Activated T-helper 1 cell treated with anti-CD3 and anti-CD28 coated beads, Interleukin-2, amount 50 U/mL, for 16 hours (primary cell): ENCODE measurements at places on chromosomes 13 and 19.
A peak's percentile ranks its signal among the peaks of the same experiment; 100 is the strongest.

DNA sequence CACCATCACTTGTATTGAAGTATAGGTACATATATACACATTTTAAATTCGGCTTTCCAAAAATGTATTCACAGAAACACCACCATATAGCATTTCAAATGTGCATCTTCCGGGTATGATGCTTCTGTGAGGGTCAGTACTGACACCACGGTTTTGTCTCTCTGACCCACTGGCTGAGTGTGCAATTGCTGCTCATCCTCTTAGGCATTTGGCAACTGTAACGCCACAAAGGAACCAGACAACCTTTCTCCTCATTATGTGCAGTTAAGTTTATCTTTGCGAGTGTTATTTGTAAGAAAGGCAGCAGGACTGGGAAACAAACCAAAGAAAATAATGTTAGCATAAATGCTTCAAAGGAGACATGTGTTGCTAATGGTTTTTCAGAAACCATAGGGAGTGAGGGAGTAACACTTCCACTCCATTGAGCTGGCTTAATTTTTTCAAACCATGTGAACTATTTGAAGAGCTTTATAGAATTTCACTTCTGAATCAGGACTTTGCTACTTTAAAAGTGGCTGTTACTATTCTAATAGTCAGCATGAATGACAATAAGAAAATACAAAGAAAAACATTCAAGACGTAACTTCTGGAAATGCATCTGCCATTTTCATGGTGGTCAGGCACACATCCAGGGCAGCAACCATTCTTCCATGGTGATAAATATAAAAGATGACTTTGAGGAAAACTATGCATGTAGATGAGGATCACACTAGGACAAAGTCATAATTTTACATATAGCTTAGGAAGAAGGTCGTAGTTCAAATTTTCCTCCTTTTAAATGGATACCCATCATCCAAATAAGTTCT, 423.3 kb downstream of the MZT1 start:
- DNase-seq = no peak

DNA sequence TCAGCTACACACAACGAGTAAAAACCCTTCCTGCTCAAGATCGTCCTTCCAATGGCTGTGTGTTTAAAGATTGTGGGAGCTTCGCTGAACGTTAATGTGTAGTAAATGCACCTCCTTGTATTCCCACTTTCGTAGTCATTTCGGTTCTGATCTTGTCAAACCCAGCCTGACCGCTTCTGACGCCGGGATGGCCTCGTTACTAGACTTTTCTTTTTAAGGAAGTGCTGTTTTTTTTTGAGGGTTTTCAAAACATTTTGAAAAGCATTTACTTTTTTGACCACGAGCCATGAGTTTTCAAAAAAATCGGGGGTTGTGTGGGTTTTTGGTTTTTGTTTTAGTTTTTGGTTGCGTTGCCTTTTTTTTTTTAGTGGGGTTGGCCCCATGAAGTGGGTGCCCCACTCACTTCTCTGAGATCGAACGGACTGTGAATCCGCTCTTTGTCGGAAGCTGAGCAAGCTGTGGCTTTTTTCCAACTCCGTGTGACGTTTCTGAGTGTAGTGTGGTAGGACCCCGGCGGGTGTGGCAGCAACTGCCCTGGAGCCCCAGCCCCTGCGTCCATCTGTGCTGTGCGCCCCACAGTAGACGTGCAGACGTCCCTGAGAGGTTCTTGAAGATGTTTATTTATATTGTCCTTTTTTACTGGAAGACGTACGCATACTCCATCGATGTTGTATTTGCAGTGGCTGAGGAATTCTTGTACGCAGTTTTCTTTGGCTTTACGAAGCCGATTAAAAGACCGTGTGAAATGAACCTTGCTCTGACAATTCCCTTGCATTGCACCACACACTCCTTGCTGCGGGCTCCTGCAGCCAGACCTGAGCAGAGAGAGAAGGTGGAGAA, 2.7 kb upstream of the FAM174C start:
- no peak for DNase-seq

GRCh38 chr19:39759457-39760184, 19.0 kb upstream of the LEUTX start:
- no peak for DNase-seq

DNA sequence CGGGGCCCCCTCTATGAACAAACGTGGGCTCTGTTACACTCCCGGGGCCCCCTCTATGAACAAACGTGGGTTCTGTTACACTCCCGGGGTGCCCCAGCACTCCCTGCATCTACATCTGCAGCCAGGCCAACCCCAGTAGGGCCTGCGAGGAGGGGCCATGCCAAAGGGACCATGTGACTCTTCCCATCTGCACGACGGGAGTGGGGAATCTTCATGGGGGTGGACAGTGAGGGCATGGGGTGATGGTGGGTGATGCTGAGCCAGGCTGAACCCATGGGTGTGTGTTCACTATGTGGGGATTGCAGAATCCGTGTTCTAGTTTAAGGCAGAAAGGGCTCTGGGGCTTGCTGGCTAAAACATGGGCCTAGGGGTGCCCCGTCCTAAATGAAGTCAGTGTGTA, 69.9 kb upstream of the ARHGEF7 start:
- DNase-seq = no peak

- DNase-seq = no peak
Observed at GRCh38 chr13:50126263-50126992, 111.2 kb downstream of the KCNRG start.

DNA sequence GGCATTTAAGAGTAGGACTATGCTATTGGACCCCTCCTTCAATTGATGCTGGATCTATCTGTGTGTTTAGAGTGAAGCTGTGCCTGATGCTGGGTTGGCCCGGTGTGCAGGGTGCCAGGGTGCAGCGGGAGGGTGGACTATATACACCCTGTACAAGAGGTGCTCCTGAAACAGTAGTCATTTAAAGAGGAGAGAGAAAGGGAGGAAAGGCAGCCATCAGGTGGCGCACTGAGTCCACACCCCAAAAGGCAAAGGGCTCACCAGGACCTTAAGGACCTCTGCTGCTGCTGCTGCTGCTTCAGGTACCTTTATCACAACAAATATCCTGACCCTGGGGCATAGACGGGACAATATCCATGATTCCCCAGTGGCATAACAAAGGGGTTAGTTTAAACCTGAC, 39.4 kb downstream of the ZNF136 start:
- peak; percentile 40 for DNase-seq

DNA sequence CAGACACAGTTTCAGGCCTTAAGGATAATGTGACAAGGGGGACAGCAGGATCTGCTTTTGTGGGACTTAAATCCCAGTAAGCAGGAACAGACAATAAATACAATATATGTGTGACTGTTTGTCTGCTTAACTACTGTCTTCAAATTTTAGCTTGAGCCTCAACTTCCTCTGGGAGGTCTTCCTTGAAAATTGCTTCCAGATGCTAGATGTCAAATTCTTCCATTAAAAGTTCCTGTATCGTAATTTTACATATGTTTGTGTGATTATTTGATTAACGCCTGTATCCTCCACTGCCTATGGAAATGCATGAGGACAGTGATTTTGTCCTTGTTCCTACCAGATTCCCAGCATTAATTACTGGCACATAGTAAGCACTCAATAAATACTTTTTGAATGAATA, 385.5 kb downstream of the NDFIP2 start:
- DNase-seq = no peak

GRCh38 chr13:33224191-33224590, 61.4 kb downstream of the STARD13 start:
- no peak for DNase-seq

- DNase-seq = no peak
Observed at GRCh38 chr13:110507678-110508381, 53.7 kb downstream of the RAB20 start.

GRCh38 chr13:77000475-77000874, 8.6 kb downstream of the CLN5 start:
- no peak for DNase-seq

- DNase-seq = no peak
Observed at GRCh38 chr19:39813264-39813993, 20.5 kb downstream of the DYRK1B start.

DNA sequence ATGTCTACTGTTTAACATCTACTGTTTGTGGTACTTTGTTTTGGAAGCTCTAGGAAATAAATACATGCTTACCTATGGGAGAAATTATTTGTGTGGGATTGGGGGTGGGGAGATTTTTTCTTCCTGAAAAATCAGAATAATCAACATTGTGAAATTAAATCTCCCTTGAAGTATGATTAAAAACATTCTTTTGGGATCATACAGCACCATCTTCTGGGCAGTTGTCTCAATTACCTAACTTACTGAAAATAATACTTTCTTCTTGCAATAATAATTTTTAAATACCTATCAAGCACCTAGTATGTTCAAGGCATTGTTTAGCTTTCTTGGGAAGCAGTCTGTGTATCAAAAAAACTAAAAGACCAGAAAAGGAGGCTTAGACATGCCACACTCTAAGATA, 576.5 kb upstream of the ARGLU1 start:
- no peak for DNase-seq

DNA sequence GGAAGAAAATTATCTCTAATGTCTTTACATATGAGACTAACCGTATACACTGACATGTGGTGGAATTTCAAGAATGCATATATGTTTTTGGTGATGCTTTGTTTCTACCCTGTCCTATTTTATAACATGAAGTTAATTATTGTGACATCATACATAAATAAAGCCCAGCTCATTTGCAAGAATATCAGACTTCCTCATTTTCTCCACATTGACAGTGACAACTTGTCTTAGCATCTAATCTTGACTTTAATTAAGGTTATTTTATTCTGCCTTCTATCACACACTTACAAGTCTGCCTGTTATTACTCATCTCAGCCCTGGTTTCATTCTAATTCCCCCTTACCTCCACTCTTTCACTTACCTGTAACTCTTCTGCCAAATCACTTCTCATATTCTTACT, 140.6 kb upstream of the STARD13 start:
- DNase-seq = no peak

- no peak for DNase-seq
Observed at GRCh38 chr13:49956131-49956530, 20.0 kb upstream of the SPRYD7 start.

DNA sequence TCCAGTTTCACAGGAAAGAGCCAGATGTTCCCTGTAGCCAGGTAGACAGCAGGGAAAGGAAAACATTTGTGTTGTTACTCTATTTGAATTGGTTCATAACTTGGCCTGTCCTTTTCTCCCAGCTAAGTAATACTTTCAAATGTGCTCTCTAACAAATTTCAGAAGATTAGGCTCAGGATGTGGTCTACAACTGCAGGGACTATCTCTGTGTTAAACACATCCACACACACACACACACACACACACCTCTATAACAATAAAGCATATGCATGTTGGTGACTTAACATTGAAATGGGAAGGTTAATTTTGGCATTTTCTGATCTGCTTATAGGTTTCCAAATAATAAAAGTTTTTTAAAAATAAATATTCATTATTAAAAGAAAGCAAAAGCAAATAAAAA, 316.0 kb upstream of the ARGLU1 start:
- DNase-seq = no peak

DNA sequence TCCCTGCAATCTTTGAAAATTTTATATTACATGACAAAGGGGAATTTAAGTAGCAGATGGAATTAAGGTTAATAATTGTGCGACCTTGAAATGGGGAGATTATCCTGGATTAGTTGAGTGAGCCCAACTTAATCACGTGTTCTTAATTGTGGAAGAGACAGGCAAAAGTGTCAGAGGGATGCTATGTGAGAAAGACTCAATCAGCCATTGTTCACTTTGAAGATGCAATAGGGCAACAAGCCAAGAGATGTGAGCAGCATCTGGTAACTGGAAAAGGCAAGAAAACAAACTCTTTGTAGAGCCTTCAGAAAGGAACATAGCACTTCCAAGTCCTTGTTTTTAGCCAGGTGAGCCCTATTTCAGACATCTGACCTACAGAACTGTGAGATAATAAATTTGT, 247.7 kb downstream of the SLITRK1 start:
- no peak for DNase-seq

GRCh38 chr19:294946-295686, 3.9 kb upstream of the PLPP2 start:
- DNase-seq = peak; percentile 21

- DNase-seq = no peak
Observed at GRCh38 chr19:19652482-19653295, 9.2 kb upstream of the GMIP start.

- DNase-seq = no peak
Observed at GRCh38 chr13:30671271-30671815, 53.6 kb downstream of the USPL1 start.

DNA sequence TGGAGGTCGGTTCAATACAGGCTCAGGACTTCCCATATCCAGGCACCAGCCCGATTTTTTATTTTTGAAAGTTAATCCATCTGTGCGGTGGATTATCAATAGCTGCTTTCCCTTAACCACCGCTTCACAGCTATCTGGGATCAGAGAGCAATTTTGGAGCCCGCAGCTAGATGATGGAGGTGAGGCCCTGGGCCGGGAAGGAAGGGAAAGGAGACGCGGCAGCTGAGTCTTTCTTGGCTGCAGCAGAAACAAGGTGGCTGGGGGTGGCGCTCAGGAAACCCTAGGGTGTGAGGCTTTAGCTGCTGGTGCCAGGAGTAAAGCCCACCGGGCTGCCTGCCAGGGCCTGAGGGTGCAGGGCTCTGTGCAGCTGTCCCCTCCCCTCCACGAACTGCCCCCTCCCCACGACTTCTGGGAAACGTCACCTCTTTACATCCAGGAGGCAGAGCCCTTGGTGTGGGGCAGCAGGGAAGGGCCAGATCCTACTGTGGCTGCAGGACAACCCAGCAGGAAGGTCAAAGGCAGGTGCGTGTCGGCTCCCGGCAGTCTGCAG, 307.0 kb downstream of the ZNF536 start:
- no peak for DNase-seq

DNA sequence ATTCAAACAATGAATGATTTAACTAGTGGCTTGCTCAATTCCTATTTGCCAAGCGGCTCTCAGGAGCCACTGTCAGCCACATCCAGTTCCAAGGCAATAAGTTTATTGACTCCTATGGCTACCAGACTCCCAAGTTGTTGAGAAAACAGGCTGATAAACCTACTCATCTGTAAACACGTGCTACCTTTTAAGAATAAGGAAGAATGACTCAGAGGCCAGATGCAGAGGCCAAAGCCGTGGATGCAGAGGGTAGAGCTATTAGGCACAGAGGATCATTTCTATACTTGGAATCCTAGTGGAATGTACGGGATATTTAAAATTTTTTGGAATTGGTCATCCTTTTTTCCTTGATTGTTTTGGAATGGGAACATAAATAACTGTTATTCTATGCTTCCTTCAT, 1921.1 kb downstream of the OLFM4 start:
- DNase-seq = no peak

DNA sequence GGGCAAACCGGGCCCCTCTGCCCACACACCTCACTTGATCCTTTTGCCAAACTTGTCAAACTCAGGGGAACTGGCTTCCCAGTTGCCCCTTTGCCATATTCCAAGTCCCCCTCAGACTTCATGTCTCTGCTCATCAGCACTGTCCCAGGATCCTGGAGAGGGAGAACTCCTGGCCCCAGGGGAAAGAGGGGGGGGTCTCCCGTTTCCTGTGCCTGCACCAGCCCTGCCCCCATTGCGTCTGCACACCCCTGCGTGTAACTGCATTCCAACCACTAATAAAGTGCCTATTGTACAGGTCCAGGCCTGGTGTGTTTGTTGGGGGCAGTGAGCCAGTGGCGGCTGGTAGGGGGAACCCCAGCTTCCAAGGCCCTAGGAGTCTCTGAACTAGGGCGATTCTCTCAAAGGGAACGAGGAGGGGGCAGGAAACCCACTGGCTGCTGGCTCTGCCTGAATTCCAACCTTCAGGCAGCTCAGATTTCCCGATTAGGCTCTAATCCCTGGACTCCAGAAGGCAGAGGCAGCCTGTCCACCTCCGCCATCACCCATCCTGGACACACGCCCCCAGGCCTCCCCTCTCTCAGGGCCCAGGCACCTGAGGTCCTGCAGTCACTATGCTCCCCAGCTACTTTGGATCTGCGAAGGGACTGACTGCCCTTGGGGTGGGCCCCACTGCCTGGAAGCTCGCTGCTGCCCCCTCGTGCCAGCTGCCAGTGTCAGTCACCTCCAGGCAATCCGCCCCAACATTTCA, 9.7 kb upstream of the ILF3 start:
- DNase-seq = peak; percentile 77
